ENCODE measurements at places on chromosomes 4 and X.

- DNase-seq, result no peak
Observed at GRCh38 chr4:185624259-185624589, 88.9 kb upstream of the PDLIM3 start.

GRCh38 chr4:28391877-28392276 is 1531.2 kb downstream of the STIM2 start:
- peak; percentile 28 for DNase-seq

GRCh38 chrX:152912106-152912505 is 14.2 kb downstream of the ZNF185 start:
- DNase-seq, result peak; percentile 19

DNA sequence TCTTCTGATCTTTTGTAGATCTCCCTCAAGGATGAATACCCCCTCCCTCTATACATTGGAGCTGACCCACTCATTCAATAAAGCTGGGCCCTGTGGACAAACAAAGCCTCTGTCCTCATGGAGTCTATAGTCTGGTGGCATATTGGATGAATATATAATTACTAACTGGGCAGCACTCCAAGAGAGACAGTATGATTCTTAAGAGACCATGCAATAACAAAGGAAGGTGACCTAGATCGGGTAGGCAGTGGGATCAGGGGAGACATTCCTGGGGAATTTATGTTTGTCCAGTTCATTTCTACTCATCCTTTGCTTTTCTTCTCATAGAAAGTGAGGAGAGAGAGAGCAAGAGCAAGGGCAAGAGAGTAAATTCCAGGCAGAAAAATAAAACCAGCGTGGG is 23.5 kb upstream of the CXCL13 start:
- no peak for DNase-seq

DNA sequence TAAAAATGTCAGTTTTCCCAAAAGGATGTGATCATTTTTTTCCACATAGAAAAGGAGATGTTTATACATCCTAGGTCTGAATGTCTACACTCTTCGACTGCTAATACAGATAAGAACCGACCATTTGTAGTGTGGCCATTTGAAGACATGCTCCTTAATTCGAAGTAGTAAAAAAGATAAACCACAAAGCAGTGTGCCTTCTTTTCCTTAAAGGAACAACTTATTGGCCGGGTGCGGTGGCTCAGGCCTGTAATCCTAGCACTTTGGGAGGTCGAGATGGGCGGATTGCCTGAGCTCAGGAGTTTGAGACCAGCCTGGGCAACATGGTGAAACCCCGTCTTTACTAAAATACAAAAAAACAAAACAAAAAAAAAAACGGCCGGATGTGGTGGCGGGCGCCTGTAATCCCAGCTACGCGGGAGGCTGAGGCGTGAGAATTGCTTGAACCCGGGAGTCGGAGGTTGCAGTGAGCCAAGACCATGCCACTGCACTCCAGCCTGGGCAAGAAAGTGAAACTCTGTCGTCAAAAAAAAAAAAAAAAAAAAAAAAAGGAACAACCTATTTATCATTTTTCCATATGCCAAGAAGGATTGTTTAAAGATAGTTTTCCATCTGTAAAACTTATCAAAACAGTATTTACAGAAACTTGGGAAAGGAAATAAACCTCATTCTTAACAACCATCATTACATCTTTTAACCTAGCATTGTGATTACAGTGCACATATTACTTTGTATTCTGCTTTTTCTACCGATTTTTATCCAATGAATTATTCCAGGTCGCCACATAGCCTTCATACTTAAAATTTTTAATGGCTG is 2.6 kb downstream of the INTS6L start:
- no peak for DNase-seq

DNA sequence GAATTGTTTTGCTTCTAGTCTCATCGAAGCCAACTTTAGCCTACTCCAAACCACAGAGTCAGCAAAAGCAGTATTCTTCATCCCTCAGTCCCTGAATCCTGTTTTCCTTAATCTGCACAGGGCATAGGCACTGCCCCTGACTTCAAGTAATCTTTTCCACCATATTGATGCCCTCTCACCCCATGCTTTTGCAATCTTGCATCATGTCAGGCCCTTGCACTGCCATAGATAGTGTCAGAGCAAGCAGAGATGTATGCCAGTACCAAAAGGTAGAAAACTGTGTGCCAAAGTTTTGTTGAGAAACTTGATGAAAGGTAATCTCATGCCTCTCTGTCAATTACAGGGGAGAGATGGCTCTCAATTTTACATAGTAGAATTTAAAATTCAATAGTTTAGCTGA is 131.1 kb downstream of the CFAP299 start:
- no peak for DNase-seq

GRCh38 chr4:100986360-100986868 is 360.9 kb downstream of the PPP3CA start:
- DNase-seq, result no peak

DNA sequence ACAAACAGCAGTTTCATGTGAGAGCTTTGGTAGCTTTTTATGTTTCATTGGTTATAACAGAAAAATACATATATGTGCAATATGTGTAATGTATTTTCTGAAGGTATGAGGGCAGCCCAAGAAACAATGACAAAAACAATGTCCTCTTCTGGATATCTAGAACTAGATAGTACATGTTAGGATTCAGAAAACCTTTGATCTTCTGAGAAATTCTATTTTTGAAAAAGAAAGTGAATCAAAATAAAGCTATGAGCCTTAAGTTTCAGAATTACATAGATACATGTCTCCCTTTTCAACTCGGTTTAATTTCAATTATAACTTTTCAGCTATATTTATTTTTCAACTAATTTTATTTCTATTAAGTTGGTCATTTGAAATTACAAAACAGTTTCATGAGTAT is 131.9 kb downstream of the REELD1 start:
- DNase-seq, result no peak

DNA sequence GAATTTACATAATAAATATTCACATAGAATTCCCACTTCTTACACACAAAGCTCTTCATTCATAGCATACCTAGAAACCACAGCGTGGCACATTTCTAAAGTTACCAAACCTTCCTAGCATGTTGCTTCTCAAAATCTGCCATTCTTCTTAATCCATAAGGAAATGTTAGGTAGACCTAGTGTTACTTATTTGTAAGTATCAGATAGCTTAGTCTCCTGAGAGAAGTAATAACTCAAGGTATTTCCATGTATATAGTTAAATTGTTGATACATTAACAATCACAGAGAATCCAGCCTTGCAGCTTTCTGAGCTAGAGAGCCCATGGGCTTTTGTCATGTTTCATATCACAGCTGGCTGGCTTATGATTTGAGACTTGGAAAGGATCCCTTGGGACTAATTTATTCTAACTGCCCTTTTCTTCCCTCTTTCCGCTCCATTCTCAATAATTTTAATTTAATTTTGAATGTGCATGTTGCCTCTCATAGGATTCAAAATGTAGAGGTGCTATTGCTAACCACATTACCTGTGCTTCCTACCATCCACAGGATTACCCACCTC is 17.6 kb downstream of the SH3RF1 start:
- no peak for DNase-seq

- no peak for DNase-seq
Observed at GRCh38 chrX:28491322-28491721, 95.9 kb upstream of the IL1RAPL1 start.

GRCh38 chr4:49032440-49033161 is 46.5 kb downstream of the CWH43 start:
- DNase-seq, result peak; percentile 19

DNA sequence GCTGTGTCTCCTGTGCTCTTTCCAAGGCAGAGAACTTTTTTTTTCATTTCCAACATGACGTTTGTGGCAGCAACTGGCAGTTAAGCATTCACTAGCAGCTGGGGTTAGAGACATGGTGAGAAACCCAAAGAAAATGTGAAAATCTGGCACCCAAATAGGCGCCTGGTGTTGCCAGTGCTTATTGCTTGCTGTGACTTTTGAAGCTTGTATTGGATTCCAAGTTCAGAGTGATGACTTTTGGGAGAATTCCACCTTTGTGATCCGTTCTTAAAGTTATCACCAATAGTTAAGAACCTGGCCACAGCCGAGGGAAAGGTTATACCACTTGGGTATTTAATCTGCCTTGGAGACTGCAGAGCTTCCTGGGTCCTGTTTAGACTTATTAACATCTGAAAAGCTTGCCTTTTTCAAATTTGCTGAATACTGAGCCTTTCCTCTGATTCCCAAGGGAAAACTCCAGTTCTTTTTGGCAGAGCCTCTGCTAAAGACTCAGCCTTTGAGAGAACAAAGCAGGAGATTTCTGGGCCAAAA is 101.0 kb downstream of the OPHN1 start:
- peak; percentile 14 for DNase-seq

GRCh38 chr4:132818091-132818490 is 331.0 kb upstream of the PCDH10 start:
- DNase-seq, result no peak

GRCh38 chr4:17664755-17665154 is 50.3 kb downstream of the MED28 start:
- DNase-seq, result no peak

DNA sequence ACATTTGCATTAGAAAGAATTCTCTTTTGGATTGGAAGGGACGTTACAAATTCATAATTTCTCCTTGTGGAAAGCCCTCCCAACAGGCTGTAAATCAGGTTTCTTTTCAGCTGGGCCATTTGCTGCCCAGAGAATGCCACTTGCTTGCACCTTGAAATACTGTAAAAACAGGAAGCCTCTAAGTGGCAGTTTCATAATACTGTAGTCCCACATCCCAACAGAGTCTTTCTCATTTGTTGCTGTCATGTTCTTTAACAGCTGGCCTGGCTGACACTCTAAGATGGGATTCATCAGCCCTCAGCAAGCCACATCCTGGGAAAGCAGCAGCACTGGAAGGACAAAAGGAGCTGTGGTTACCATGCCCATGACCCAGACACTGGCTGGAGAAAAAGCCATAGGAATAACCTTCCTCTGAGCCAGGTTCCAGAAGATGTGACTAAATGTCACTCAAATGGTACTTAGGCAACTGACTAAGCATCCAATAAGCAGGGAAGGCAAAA is 221.9 kb upstream of the MBNL3 start:
- no peak for DNase-seq

DNA sequence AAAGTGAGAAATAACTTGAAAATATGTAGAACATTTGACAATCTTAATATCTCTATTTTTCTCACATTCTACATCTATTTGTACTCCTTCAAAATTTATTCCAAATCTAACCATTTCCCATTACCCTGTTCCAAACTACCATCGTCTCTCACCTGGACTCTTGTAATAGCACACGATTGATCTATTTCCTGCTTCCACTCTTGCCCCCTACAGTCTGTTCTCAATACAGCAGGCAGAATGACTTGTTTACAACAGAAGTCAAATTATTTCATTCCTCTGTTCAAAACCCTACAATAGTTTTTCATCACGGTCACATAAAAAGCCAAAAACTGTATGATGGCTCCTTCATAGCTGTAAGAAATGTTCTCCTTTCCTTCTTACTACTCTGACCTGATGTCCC is 21.1 kb upstream of the LUZP4 start:
- no peak for DNase-seq

GRCh38 chr4:54609310-54609709 is 48.4 kb upstream of the KIT start:
- DNase-seq, result no peak

DNA sequence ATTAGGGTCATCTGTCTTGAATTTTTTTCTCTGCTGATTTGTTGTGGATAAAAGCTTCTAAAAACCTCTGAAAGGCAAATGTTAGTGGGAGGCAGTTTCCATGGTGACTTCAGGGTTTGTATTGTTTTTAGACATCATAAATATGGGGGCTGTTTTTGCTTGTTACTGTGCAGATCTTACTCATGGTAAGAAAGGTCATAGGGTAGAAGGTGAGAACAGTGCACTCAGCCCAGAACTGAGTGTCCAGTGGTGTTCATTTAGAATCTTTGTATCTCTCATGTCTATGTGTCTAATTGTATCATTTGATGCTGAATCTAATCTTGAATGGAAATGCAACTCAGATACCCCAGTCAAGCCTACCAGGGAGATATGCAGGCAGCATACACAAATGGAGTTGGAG is 609.8 kb downstream of the ZNF674 start:
- no peak for DNase-seq

DNA sequence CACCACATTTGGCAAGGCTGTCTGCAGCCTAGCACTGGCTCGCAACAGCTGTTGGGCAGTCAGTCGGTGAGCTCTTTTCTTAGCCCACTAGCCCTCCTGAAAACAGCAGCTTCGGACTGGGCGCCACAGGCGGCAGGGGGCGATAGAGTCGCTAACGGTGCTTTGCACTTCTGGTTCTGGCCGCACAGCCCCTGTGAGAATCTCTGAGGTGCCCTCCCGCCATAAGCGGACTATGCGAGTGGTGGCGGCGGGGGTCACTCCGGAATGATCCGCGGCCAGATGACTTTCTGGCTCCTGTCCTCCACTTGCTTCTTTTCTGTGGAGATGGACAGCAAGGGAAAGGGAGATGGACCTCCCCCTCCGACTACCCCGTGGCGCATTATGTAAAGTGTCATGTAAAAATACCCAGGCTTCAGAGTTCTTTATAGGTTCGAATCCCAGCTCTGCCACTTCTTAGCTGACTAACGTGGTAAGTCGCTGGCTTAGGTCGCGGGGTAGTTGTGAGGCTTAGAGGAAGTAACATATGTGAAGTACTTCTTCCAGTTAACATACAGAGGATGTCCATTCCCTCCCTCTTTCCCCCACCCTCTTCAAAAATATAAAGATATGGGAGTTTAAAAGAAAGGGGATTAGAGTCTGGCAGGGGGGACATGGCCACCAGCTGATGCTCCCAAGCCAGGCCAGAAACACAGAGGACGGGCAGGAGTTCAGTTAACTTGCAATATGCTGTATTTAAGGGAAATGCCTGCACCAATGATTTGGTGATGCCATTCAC is 11.0 kb downstream of the ARHGAP36 start:
- DNase-seq, result peak; percentile 6

DNA sequence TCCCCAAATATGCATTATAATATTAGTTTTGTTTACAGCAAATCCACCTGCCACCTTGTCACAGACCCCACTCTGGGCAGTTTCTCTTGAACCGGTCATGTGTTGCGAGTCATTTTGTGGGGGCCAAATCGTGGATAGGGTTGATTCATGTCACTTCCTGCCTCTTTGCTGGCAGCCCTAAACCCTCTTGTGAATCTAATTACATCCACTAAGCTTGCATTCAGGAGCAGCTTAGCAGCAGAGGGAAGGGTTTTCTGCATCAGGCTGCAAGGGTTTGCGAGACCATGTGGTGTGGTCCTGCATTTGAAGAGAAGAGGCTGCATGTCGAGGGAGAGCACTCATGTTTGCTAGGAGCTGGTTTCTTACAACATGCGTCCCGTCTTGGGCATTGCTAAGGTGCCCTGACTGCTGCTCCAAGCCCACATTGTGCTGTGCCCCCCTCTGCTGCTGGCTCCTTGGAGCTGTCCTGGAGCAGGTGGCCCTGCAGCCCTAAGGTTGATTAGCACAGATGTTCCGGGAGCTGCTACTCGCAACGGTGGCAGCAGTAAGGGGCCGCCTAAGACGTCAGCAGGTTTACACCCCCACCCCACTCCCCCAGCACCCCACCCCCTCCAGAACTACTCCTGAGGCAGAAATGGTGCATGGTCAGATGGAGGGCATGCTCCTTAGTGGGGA is 88.9 kb upstream of the CLDN34 start:
- DNase-seq, result no peak

- no peak for DNase-seq
Observed at GRCh38 chrX:123743312-123743711, 10.5 kb upstream of the THOC2 start.

GRCh38 chr4:123327346-123327745 is 69.2 kb upstream of the SPRY1 start:
- no peak for DNase-seq

GRCh38 chr4:116438981-116439729 is 646.2 kb downstream of the TRAM1L1 start:
- DNase-seq, result no peak

- DNase-seq, result no peak
Observed at GRCh38 chr4:41594432-41594831, 56.5 kb downstream of the LIMCH1 start.

- DNase-seq, result no peak
Observed at GRCh38 chr4:109408711-109409110, 24.9 kb upstream of the SEC24B start.
